AG08395 (cell line): ENCODE measurements at places on chromosomes 5 and 9.

DNA sequence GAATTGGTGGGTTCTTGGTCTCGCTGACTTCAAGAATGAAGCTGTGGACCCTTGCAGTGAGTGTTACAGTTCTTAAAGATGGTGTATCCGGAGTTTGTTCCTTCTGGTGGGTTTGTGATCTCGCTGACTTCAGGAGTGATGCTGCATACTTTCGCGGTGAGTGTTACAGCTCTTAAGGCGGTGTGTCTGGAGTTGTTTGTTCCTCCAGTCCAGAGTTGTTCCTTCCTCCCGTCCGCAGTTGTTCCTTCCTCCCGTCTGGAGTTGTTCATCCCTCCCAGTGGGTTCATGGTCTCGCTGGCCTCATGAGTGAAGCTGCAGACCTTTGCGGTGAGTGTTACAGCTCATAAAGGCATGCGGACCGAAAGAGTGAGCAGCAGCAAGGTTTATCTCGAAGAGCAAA is 159.6 kb upstream of the ADAMTSL1 start:
- DNase-seq, result no peak

- DNase-seq, result no peak
Measured at GRCh38 chr5:132640613-132641012, 17.4 kb upstream of the IL13 start.

DNA sequence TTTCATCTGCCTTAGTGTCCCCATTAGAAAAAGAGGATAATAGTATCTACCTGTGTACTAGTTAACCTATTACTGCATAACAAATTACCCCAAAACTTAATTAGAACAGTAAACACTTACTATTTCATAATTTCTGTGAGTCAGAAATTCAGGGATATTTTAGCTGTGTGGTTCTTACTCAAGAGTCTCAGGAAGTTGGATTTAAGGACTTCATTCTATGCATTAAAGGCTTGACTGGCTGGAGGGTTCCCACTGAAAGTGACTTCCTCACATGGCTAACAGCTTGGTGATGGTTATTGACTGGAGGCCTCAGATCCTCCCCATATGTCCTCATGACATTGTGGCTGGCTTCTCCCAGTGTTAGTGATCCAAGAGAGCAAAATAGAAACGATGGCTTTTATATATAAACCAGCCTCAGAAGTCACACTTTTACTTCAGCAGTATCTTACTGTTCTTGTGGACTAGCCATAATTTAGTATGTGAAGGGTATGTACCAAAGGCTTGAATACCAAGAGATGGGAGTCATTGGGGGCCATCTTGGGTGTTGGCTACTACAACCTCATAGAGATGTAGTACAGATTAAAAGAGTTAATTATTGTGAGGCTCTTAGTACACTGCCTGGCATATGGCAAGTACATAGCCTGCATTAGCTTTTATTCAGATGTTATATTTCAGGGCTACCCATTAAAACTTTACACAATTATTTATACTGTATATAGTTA is 9.9 kb downstream of the RAD23B start:
- no peak for DNase-seq

DNA sequence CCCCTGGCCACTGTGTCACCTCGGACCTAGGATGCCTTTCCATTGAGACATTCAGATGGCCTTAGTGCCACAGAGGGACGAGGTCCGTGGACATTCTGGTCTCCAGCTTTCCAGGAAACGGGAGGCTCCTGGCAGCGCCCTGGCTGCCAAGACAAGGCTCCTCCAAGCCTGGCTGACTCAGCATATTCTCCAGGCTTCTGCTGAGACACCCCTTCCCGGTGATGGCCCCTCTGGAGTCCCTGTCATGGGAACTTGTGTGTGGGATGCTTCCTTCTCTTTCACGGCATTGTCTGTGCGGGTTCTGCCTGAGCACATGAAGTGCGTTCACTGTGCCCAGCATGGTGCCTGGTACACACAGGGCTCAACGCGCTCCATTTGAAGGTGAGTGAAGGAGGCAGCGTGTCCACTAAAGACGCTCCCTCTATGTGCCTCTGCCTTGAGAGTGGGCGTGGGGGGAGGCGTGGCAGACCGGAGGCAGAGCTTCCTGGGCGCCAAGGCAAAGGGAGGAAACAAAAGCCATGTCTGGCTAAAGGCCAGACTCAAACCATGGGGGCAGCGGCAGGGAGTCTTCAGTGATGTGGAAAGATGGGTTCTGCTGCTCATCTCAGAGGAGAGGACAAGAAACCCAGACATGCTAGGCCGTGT is 46.4 kb upstream of the PRRC2B start:
- DNase-seq, result no peak

GRCh38 chr9:4077499-4078102 is 222.3 kb downstream of the GLIS3 start:
- DNase-seq, result peak; percentile 73

GRCh38 chr9:109499093-109499630 is 1.1 kb upstream of the PTPN3 start:
- no peak for DNase-seq
